ENCODE measurements at places on chromosomes 12 and 14.

DNA sequence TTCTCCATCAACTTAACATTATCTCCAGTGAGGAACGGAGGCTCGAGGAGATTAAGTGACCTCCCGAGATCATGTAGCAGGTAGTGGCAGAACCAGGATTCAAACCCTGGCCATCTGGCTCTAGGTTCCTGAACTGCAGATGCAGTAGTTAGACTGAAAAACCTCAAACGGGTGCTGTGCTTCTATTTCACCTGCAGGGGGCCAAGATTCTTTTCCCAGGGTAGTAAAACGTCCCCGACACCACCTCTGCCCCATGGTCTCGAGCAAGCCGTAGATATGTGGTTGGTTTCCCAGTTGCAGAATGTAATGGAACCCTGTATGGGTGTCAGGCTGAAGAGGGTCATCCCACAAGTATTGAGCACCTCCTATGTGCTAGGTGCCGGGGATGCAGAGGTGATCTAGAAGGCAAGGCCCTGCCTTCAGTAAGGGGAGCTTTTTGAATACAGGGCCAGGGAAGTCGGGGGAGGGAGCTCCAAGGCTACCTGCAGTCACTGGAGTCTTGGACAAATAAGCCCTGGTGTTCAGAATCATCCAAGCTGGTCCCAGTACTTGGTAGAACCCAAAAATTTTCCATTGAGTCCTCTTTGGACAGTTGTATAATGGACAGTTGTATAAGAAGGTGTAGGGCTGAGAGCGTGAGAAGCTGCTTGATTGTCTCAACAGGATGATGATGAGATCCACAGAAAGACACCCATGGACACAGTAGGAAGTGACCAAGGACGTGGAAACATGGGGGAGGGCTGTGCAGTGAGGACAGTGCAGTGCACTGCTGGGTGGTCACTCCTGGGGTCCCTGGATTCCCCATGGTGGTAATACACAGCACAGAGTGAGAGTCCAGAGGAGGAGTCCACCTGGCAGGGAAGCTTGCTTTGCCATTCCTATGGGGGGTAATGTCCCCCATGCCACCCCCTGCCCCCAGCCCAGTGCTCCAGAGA, 197.2 kb downstream of the CHST11 start:
- DNase-seq, result no peak

- DNase-seq, result no peak
Measured at GRCh38 chr12:101231636-101232035, 21.6 kb upstream of the SLC5A8 start.

DNA sequence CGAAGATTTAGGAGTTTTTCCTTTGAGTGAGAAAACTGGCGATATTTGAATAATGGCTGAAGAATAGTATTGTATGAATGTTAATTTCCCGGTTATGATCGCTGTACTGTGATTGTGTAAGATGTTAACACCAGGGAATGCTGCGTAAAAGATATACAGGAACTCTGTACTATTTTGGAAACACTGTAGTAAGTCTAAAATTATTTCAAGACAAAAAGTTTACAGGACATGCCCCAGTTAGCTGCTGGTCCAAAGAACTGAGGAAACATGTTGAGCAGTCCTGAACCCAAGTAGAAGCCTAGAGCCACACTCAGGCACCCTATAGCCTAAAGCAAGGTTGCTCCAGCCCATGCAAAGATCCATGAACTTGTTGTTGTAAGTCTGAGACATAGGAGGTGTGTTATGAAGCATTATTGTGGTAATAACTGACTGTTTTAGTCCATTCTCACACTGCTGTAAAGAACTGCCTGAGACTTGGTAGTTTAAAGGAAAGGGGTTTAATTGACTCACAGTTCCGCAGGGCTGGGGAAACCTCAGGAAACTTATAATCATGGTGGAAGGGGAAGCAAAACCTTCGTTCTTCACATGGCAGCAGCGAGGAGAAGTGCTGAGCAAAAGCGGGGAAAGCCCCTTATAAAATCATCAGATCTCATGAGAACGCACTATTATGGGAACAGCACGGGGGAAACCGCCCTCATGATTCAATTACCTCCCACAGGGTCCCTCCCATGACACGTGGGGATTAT, 99.8 kb upstream of the RESF1 start:
- DNase-seq, result no peak

GRCh38 chr12:30573145-30573544, 122.5 kb downstream of the IPO8 start:
- DNase-seq, result no peak

- no peak for DNase-seq
Measured at GRCh38 chr14:67525389-67525788, 7.7 kb upstream of the PLEKHH1 start.

GRCh38 chr12:3165078-3165980, 88.2 kb downstream of the TSPAN9 start:
- no peak for DNase-seq

DNA sequence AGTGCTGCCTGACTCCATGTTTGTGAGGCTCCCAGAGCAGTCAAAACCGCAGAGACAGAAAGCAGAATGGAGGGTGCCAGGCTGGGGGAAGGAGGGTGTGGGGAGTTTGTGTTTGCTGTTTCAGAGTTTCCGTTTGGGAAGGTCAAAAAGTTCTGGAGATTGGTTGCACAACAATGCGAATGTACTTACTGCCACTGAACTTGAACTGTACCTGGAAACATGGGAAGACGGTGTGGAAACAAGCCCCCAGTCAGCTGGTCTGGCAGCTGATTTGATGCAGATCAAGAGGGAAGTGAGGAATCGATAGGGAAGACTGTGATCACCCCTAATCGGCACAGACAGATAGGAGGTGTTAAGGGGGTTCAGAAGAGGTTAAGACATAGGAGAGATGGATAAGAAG, 35.3 kb upstream of the INF2 start:
- no peak for DNase-seq

DNA sequence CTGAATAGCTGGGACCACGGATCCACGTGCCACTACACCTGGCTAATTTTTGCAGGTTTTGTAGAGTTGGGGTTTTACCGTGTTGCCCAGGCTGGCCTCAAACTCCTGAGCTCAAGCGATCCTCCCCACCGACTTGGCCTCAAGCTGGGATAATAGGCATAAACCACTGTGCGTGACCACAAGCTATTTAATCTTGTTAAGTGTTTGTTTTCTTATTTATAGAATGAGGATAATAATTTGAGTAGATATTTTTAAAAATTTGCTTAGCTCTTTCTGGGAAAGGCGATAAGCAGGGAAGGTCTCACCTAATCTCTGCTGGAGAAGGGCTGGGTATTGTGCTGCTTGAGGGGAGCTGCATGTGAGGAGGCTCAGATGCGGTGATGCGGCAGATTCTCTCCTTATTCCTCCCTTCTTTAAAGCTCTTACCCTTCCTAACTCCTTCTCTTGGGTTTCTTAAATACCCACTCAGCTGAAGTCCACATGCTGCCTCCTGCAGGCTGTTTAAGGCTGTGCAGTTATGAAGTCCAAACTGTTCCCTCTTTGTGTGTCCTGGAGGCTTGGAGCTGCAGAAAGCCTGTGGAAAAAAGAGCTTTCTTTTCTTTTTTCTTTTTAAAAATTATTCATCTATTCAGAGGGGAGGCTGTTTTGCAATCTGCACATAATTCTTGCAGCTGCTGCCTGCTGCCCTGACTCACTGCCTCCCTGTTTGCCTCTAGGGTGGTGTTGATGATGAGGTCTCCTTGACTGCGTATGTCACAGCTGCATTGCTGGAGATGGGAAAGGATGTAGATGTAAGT, 37.9 kb downstream of the A2ML1 start:
- peak; percentile 41 for DNase-seq

- DNase-seq, result no peak
Measured at GRCh38 chr12:66877925-66878324, 199.0 kb upstream of the GRIP1 start.

DNA sequence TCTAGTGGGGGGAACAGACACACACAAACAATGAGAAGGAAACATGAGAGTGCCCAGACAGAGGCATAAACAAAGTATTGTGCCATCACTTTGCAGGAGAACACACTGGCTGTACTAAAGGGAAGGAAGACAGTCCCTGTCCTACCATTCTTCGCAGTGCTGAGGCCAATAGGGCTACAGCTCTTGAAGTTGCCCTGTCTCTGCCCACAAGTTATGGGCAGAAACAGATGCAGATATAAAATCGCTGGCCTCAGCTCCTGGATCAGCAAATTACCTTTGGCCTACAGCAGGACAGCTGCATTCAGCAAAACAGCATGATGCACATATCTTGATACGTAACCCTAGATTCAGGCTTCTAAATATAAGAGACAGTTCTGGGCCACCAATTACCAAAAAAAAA, 23.0 kb upstream of the PRKAB1 start:
- DNase-seq, result no peak

Data from foreskin fibroblast (primary cell).